ENCODE measurements at places on chromosomes 1 and 21.

- DNase-seq: no peak
Observed at GRCh38 chr1:182568647-182569284, 20.3 kb downstream of the RNASEL start.

GRCh38 chr1:229253151-229253974 is 17.5 kb upstream of the RAB4A start:
- DNase-seq: no peak

- no peak for DNase-seq
Observed at GRCh38 chr1:150925080-150925479, 1.1 kb upstream of the SETDB1 start.

GRCh38 chr1:116352349-116352813 is 20.7 kb upstream of the ATP1A1 start:
- no peak for DNase-seq

DNA sequence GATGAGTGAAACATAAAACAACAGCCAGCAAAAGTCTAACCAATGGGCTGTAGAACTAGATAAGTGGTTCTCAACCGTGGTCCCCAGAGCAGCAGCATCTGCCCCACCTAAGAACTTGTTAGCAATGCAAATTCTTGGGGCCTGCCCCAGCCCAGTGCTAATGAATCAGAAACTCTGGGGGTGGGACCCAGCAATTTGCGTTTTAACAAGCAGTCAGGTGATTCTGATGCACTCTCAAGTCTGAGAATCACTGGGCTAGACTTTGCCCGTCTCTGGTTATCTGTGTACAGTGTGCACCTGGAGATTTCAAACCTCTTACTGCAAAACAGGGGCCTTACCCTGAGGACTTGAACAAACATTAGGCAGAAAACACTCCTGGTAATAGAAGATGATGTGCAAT is 66.5 kb downstream of the PLXNA2 start:
- DNase-seq: no peak

DNA sequence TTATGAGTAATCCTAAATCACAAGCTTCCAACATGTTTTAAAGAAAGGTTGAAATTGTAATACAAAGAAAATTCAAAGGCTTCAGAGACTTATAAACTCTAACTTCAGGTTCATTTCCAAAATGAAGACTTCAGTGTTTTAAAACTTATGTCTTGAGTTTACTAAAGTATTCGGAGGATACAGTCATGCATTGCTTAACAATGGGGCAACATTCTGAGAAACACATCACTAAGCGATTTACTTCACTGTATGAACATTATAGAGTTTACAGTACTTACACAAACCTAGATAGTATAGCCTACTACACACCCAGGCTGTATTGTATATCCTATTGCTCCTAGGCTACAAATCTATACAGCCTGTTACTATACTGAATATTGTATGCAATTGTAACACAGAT is 38.3 kb downstream of the CEP170 start:
- DNase-seq: no peak

DNA sequence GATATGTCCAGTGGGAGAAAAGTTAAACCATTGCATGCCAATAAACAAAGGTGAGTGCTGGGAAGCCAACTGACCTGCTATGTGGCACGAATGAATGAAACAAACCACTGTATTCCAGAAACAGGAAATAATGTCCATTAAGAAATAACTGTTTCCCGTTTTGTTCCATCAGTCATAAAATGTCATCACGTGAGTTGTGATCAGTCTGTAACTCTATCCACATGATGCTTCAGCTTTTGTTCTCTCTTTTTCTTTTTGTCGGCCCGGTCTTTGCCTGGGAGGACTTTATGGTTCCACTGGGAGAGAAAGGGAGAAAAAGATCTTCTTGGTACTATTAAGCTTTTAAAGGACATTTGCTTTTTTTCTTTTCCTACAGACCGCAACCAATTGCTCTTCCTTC is 179.9 kb downstream of the TGFB2 start:
- DNase-seq: no peak

DNA sequence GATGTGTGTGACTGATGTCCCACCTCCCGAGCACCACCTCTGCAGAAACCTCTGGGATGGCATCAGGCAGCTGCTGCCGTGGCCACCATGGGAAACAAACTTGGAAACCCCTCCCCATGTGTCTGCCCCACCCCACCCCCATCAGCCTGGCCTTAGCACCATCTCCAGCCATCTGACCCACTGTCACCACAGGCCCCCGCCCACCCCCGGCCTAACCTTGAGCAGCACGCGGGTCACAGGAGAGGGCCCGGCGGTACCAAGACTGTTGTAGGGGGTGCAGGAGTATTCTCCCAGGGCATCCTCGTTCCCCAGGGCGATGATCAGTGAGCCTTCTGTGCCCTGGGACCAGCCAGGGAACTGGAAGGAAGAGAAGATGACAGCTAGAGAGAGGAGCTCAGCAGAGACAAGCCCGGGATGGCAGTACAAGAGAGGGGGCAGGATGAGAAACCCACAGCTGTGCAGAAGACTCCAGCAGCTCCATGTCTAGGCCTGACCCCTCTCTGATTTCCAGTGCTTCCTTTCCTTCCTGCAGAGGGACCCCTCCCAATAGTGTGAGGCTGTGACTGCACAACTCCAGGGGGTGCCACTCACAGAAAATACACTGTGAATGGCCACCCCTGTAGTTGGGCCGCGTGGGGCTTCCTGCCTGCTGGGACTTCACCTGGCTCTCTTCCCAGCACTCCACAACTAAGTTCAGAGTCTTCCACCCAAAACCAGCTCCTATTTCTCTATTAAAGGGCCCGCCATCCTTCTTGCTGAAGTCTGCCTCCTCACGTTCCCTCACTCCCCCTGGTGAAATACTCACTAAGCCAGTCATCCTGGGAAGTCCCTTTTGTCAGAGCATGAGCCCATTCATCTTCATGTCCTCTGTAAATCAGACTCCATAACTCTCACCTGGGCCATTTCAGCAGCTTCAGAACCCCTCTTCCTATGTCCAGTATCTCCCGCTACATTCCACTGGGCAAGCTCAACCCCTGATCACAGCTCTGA is 7.3 kb upstream of the TAGLN2 start:
- DNase-seq: no peak

- no peak for DNase-seq
Observed at GRCh38 chr1:11855430-11855829, 3.3 kb downstream of the NPPB start.

DNA sequence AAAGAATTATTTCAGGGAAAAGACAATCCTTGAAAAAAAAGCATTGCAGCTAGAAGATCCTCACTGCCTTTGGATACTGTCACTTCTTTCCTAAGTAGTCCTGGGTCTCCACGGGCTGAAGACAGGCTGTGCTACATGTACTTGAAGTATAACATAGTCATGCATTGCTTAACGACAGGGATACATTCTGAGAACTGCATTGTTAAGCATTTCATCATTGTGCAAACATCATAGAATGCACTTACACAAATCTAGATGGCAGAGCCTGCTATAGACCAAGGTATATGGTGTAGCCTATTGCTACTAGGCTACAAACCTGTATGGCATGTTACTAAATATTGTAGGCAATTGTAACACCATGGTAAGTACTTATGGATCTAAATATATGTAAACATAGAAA is 54.0 kb downstream of the KIAA0040 start:
- no peak for DNase-seq

DNA sequence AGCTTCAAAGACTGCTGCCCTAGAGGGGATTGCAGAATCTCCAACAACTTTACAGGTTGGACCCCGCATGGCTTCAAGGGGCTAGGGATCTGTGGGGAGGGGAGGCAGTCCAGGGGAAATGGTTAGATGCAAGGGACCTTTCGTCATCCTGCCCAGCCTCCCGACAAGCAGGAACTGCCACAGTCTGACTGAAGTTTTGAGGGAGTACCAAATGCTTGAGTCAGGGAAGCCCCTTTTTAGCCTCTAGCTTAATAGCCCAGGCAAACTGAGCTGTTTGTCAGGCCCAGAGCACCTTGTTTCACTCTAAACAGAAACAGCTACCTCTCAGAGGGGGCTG is 1.1 kb downstream of the TOR3A start:
- no peak for DNase-seq

DNA sequence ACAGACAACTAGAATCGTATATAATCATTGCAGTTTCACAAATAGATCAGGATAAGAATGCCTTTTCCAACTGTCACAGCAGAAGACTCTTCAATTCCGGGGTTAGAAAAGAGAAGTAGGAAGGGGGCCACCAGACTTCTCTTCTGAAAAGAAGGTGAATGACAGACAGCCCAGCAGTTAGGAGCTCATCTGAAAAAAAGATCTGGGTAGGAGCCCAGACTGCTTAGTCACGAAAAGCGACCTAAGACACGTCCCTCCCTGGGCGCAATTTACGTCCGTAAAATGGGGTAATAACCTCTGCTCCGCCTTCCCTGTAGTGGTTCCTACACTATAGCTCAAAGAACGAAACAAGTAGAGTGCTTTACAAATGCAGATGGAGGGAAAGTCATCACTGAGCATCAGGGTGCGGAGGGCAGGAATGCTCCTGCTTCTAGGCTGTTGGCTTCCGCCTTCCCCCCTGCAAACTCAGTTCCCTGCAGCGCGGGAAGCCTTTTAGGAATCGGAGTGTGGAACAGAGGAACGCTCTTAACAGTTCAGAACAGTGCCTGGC is 582 bp downstream of the ORC1 start:
- no peak for DNase-seq

- no peak for DNase-seq
Observed at GRCh38 chr1:86114816-86115400, 41.7 kb downstream of the COL24A1 start.

GRCh38 chr1:243924588-243925349 is 74.7 kb upstream of the AKT3 start:
- no peak for DNase-seq

DNA sequence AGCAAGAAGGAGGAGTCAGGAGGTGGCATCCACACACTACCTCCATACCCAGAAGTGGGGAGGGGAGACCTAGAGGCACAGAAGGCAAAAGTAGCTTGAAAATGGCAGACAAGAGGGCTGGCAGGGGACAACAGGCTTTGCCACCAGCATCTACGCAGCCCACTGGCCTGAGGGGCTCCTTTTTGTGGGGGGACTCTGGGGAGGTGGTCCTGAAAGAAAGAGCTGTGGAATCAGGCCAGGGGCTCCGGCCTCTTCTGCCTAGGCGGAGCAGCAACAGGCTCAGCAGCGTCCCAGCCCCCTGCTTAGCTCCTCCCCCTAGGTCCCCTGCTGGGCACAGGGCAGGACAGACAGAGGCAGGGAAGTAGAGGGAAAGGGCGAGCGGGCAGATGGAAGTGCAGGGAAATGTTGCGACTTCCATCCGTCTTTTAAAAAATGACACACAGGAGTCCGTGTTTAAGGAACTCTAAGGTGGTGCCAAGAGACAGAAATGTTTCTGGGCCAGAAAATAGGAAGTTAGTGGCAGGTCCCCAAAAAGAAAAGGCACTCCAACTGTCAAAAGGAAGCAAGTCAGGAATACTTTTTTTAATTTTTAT is 10.0 kb upstream of the LEFTY2 start:
- no peak for DNase-seq

- no peak for DNase-seq
Observed at GRCh38 chr21:22890656-22891055, 1892.4 kb downstream of the NCAM2 start.

- DNase-seq: no peak
Observed at GRCh38 chr21:38221594-38221993, 35.2 kb upstream of the KCNJ15 start.

- DNase-seq: no peak
Observed at GRCh38 chr1:238484121-238484520, 593.4 kb upstream of the ZP4 start.

GRCh38 chr1:167022384-167022783 is 33.3 kb downstream of the MAEL start:
- DNase-seq: no peak

GRCh38 chr1:246921481-246921880 is 10.3 kb downstream of the AHCTF1 start:
- DNase-seq: no peak

DNA sequence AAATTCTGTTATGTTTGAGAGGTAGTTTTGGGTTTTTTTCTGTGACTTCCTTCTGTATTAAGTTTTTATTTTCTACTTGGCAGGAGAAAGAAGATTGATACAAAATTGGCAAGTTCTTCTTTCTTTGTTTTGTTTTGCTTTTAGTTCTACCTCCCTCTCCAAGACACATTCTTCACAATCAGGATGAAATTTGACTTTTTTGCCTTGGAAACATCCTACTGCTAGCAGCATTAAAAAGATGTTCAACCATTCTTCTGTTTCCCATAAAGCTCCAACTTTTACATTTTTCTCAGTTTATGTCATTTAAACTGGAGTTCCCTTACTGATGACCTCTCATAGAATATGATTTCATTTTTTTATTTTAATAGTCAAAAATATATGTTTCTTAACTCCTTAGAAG is 234.8 kb downstream of the NCAM2 start:
- DNase-seq: no peak

- no peak for DNase-seq
Observed at GRCh38 chr1:210259561-210259960, 27.0 kb downstream of the SERTAD4 start.

DNA sequence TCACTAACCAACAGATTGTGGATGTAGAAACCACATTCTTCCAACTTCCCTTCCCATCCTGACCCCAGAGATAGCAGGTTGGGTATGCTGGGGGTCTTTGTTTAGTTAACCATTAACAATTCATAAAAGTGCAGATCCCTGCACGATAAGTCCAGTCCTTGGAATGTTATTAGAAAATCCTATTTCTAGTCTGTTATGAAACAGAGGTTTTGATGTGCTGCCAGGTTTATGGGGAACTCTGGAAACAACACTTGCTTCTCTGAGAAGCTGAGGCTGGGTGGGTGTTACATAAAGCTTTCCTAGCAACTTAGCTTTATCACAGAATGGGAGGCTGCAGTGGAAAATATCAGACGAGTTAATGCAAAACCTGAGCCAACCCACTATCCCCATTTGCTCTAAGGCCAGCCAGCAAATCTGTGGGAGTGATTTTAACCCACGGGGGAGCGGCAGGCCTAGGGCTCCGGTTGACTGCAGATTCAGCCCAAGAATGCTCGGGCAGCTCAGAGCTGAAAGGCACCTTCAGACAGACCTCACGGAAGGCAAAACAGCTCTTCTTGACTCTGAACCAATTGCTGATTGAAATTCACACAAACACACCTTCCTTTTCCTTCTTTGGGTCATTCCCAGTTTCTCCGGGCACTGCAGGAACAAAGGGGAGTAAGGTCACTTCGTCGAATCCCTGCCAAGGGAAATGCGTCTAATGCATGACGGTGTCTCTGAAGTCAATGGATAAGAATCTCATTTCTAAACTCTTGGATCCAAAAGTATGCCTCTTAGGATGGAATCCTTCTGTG is 111.7 kb upstream of the IRF2BP2 start:
- DNase-seq: no peak

GRCh38 chr1:115373305-115373704 is 35.3 kb upstream of the NGF start:
- DNase-seq: no peak

Measured in vagina (tissue), 2 donors.